Hippocampal formation (tissue), 2 donors: ENCODE measurements at places on chromosomes 7 and 10.

DNA sequence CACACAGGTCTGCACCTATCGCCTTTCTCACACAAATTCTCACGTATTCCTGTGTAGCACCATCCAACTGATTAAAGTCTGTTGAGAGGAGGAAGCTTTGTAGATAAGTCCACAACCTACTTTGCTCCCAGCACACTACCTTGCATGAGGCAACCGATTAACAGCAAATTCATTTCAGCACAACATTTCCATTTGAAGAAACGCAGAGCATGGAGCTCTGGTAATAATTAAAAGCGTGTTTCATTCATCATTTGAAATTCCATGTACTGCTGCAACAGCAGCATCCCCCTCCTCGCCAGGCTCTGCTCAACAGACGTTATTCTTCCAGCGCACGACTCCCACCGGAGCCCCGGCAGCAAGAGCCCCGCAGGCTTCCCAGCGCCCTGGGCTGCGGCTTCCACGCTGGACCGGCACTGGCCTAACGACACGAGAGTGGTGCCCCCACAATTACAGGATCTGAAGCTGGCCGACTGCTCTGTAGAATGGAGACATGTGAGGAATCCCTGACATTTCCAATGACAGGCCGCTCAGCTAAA is 118.8 kb downstream of the DIP2C start:
- DNase-seq = no peak

DNA sequence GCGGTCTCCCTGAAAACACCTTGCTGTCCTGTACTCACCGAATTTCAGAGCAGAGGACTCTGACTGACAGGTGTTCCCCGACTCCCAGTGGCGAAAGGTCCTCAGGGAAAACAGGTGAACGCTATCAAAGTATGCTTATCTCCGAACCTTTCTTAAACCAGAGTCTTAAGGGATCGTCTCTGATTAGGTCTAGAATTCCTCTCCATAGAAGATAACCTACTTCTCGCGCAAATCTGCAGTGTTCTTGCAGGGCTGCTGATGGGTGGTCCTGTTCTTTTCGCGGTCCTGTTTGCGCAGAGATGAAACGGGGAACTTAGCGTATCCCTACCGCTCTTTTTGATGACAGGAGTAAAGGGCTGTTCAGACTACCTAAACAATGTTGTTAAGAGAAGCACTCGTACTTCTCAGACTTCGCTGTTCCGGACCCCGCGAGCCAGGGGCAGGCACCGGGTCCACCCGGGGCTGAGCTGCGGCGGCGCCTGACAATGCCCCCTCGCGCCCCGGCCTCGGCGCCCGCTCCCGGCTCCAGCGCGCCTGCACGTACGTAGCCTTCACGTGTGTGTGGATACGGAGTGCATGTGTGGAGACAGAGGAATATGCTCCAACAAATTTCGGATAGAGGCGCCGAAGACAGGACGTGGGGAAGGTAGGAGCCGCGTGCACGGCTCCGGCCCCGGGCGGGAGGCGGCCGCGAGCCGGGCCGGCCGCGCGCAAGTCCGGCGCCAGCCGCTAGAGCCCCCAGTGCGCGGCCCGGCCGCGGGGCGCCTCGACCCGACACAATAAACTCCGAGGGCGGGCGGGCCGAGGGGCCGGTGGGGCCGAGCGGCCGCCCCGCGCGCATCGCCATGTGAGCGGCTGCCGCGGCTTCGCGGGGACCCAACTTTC is 766 bp upstream of the ZMYND11 start:
- DNase-seq = no peak

- DNase-seq = no peak
These were observed 70.0 kb upstream of the PAPSS2 start for GRCh38 chr10:87589645-87590051.

DNA sequence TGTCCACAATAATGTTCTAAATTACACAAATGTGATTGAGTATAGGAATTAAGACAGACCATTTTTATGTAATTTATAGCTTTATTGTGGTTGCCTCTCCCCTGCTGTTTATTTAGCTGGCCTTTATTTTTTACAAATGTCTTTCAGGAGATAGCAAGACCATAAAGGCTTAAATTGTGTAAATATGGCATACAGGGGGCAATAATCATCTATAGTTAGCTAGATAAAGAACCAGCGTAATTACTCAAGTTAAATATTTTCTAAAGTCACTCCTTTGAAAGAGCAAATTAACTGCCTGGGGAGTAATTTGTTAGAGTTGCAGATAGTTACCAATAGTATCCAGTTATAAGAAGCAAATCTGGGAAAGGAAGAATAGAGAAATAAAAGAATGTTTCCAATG is at the start of gene MALRD1:
TSS of gene MALRD1 (plus strand) at position 313 of the 400 bp plus-strand sequence. CDS start 138 bp downstream, outside the sequence.
- DNase-seq = no peak

- no peak for DNase-seq
These were observed 63.1 kb downstream of the VWA2 start for GRCh38 chr10:114301951-114302710.

GRCh38 chr10:78619115-78619851 is 449.5 kb upstream of the ZMIZ1 start:
- no peak for DNase-seq

DNA sequence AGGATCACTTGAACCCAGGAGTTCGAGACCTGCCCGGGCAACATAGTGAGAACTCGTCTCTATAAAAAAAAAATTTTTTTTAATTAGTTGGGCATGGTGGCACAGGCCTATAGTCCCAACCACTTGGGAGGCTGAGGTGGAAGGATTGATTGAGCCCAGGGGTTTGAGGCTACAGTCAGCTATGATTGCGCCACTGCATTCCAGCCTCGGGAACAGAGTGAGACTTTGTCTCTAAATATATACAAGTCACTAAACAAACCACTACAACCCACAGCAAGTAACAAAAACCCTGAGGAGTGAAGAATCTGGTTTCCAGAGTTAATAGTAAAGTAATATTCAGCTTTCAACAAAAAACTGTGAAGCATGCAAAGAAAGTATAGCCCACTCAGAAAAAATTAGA is 32.7 kb upstream of the HHEX start:
- DNase-seq = no peak

DNA sequence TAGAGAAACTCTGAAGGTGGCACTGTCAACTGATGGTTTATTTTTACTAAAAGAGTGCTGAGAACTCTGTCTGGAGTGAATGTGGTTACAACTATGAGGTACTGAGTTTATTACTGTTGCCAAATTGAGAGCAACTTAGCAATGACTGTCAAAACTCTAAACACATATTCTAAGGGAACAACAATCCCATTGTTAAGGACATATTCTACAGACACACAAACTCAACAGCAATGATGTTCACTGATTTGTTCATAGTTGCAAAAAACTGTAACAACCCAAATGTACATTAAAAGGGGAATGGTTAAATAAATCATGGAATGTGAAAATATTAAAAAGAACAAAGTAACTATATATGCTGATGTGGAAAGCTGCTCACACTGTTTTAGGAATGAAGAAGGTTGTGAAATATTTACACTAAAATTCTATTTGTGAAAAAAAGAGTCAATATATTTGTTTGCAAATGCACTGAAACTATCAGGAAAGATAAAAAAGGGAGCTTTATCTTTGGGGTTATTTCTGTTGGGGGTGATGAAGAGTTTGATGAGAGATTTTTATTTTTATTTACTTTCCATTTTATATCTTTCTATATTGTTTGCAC is 12.9 kb downstream of the PON2 start:
- no peak for DNase-seq

- no peak for DNase-seq
These were observed 65.5 kb downstream of the CUX1 start for GRCh38 chr7:101882595-101883564.

DNA sequence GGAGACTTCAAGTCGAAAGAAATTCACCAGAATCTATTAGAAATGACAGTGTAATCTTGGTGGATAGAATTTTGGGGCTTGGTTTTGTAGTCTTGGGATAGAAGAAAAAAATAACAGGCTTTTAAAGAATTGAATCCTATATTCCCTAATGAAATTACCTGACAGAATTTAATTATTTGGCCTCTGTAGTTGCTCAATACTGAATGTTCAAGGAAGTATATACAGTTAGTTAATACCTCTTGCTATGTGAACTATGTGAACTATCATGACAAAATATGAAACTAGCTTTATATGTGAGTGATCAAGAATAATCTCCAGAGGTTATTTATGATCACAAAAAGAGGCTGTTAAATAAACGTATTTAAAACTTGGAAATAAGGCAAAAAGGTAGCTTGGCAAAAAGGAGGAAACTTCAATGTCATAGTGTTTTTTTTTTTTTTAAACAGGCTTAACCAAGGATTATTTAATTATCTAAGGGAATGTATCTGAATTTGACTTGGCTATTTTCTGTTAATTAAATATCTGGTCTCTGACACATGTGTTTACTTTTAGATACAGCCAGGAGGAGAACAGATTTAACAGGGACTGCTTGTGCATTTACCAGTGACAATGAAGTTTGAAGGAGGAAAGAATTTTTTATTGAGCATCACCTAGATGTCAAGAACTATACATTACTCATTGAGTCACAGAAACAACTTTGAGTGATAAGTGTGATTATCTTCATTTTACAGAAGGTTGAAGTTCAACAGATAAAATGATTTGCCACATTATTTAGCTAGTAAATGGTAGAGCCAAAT is 11.5 kb upstream of the CASD1 start:
- no peak for DNase-seq

DNA sequence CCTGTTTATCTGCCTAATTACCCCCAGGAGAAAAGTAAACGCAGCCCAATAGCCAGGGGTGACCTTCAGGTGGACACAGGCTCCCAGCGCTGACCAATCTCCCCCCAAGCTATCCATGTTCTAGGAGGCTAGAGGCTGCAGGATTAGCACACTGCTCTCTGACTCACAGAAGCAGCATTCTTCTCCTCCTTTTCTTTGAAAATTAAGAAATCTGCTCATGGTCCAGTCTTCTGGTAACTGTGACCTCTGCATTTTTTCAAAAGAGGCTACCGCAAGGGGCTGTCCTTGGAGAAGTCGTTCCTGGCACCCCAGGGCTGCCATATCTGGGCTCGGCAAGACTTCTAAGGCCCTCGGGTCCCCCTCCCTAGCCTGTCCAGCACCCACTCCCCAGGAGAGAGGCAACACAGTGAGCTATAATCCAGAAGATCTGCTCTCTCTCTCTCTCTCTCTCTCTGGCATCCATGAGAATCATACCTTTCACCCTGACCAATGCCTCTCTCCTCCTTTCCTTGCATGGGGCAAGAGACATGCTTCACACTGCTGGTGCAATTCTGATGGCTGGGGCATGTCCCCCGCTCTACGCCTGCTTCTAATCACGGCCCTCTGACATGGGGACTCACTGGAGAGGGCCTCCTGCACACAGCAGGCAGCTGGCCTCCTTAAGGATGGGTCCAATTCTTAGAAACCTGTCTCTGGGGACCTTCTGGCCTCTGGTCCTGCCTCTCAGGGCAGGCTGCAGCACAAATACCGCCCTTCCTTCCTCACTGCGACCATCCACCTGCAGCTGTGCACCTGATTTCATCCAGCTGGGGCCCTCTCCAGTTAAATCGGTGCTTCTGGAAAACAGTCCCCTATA is 27.3 kb downstream of the ANXA11 start:
- DNase-seq = no peak

GRCh38 chr10:1661859-1662437 is 75.4 kb downstream of the ADARB2 start:
- DNase-seq = no peak

DNA sequence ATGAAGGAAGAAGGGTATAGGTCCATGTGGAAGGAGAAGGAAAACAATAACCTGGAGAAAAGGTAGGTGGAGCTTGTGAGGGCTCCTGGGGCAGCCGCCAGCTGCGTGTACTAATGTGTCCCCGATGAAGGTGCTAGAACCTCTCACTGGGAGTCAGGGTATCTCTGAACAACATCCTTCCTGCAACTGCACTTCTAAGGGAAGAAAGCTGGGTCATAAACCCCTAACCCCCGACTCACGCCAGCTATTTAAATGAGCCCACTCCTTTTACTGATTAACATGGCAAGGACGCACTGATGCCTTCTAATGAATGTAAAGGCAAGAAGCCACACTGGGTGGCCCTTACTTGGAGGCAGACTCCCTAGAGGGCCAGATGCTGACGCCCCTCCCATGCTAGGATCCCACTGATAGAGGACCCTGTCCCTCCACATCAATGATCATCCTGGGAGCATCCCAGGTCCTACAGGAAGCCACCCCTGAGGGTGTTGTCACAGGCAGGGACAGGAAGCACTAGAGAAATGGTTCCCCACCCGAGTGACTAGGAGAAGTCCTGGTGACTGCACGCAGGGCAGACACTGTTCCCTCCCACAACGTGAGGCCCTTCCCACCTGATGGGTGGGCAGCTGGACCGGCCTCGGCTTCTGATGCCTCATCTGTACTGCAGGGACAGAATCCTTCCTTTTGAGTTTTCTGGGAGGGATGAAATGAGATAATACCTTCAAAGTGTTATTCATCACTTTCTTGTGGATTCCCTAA is 20.4 kb downstream of the JCAD start:
- no peak for DNase-seq

- DNase-seq = no peak
These were observed 4.8 kb upstream of the TAX1BP1 start for GRCh38 chr7:27735165-27735564.

GRCh38 chr10:14826076-14826829 is 11.6 kb downstream of the CDNF start:
- no peak for DNase-seq

DNA sequence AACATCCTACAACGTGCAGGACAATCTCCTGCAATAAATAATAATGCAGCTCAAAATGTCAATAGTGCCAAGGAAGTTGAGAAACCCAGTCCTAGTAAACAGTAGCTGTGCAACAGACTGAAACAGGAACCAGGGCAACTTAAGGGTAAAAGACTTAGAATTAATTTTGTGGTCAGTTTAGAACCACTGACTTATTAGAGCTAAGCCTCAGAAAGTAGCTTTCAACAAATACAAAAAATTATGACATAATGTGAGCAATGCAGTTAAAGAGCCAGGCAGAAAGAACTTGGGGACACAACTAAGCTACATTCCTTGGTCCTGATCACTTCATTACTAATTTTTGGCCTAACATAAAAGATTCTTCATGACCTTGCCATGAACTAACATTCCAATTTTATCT is 195.4 kb downstream of the MACC1 start:
- DNase-seq = no peak

- DNase-seq = no peak
These were observed 263.0 kb downstream of the GRID1 start for GRCh38 chr10:86103391-86104101.

GRCh38 chr10:30007406-30007805 is 52.0 kb downstream of the JCAD start:
- DNase-seq = no peak

- no peak for DNase-seq
These were observed 115.2 kb downstream of the PDE1C start for GRCh38 chr7:31955021-31955420.

GRCh38 chr7:2886900-2887299 is 42.8 kb upstream of the GNA12 start:
- peak; percentile 44 for DNase-seq

- no peak for DNase-seq
These were observed 63.3 kb upstream of the PAPSS2 start for GRCh38 chr10:87596351-87596750.

- no peak for DNase-seq
These were observed 109.0 kb downstream of the LRMDA start for GRCh38 chr10:75540357-75540966.

DNA sequence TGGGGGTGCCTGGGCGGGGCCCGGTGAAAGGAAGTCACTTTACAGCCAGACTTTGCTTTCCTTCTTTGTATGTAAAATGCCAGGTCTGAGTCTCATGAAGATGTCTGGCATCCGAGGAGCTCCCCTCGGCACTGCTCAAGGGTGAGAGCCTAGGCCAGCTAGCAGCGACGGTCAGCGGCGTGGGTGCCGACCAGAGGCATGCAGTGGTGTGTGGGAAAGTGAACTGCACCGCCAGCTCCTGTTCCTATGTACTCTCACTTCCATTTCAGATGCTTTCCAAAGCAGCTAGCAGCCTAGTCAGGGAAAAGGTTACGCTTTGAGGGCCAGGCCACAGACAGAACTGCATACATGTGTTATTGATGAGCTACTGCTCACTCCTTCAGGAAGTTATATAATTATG is 172.8 kb downstream of the ZMYND11 start:
- no peak for DNase-seq
